ENCODE measurements at places on chromosomes 5 and 9. TPM values are rescaled to one million over a fixed set of nuclear protein-coding genes. Genes with fewer than 3 reads are reported as not detected.

Gene CNTNAP3B
- 40.3 TPM for total RNA-seq

Gene EPB41L4B
- 0.37 TPM for total RNA-seq

Gene CKMT2
- 11.7 TPM for total RNA-seq

Gene RNF224
- total RNA-seq = 0.21 TPM

Gene RC3H2
- 69.0 TPM for total RNA-seq

Gene LYSMD3
- total RNA-seq = 29.1 TPM

Gene KDM4C
- 57.2 TPM for total RNA-seq

Gene PLEKHG4B
- 8.3 TPM for total RNA-seq

Gene OR1J4
- total RNA-seq = not detected

Gene SMIM15
- 11.5 TPM for total RNA-seq

Gene OR13C9
- 0.62 TPM for total RNA-seq

Gene CSF2
- total RNA-seq = not detected

Gene ASTN2
- 8.2 TPM for total RNA-seq

Gene ZNF354B
- 30.8 TPM for total RNA-seq

Gene PAXX
- total RNA-seq = 22.8 TPM

Gene HAVCR2
- 5.5 TPM for total RNA-seq

Gene CCNJL
- total RNA-seq = 2.6 TPM

Gene PALM2AKAP2
- 2.1 TPM for total RNA-seq
